ENCODE measurements at places on chromosomes 1 and 21.

DNA sequence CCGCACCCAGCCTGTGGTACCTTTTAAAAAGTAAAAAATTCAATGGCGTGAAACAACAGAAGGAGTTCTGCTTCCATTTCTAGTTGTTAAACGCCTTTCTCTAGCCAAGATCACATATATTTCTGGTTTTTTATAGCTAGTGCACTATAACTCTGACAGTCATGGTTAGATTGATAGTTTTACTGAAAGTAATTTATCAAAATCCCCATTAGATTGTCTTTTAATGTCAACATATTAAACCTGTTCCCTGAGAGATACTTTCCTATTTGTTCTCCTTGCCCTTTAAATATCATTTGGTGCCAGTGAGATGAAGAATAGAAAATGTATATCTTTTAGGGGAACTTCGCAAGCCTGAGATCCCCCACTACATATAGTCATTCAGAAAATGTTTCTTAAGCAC, 7.3 kb downstream of the SMAP2 start:
- DNase-seq, result no peak

GRCh38 chr1:206050655-206051235, 2.2 kb upstream of the RHEX start:
- peak; percentile 84 for DNase-seq

DNA sequence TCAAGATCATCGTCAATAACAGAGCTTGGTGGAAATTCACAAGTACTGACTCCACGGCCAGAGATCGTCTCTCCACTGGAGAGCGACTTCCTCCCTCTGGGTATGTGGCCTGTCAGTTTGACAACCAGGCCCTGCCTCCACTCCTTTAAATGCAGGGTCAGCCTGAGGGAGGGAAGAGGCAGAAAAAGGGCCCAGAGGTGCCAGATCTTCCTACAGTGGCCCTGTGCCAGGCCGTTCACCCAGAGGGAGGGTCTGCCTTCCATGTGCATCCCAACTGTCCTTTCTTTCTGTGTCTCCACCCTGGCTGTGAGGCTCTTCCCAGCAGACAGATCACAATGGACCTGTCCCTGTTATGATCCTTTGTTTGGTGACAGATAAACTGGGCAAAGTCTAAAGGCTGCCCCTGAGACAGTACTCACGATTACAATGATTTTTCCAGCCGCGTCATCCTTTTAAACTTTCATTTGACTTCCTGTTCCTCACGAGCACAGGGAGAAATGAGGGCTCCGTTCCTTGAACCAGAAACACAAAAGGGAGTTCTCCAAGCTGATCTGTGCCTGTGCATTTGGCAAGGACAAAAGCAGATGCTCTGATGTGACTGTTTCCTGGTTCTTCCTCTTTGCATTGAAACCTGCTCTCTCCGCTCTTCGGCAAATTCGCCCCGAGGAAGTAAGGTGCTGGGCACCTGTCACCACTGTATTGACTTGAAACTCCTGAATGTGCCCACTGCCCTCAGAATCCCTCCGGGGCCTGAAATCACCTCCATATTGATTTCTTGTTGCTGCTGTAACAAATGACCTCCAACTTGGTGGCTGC, 126.7 kb downstream of the PGBD5 start:
- DNase-seq, result no peak

DNA sequence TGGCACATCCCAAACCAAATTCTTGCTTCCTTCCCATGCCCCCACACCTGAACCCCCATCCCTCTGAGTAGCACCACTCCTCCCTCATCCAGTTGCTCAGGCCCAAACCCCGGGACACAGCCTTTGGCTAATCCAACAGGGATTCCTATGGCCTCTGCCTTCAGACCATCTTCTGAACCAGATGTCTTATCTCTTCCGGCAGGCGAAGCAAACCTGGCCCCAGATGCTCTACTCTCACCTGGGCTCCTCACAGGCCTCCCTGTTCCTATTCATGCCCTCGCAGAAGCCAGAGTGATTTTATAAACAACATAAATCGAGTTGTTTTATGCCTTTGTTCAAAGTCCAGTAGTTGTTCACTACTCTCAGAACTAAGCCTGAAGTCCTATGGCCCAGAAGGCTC, 12.5 kb upstream of the KCNA2 start:
- DNase-seq, result no peak

GRCh38 chr21:41170442-41170841, 2.5 kb downstream of the BACE2 start:
- peak; percentile 61 for DNase-seq

- DNase-seq, result no peak
Measured at GRCh38 chr1:29162025-29162424, 19.7 kb downstream of the SRSF4 start.

DNA sequence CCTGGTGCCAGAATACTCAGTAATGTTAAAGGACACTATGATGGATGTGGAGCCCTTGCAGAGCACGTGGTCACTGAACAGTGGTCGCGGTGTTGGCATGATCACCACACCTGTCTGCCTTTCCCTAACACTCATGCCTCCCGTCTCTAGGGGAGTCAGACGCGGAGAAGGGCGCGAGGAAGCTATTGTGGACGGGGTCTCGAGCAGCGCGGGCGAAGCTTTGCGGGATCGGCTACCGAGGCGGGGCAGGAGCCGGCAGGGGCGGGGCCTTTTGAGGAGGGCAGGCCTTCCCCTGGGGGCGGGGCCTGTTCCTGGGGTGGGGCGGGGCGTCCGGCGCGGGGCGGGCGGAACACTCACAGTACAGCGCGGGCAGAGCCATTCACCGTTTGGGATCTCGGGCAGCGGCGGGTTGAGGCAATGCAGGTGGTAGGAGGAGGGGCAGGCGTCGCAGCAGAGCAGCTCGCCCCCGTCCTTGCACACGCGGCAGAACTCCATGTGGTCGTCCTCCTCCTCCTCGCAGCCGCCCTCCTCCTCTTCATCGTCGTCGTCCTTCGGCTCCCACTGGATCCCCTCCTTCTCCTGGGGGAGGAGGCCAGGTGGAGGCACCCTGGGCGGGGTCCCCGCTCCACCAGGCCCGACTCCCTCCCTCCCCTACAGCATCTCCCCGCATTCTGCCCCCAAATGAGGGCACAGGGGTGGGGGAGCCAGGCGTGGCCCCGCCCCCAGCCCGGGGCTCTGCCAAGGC, 31.5 kb downstream of the CHD5 start:
- DNase-seq, result no peak

- no peak for DNase-seq
Measured at GRCh38 chr21:39604951-39605350, 7.8 kb upstream of the B3GALT5 start.

DNA sequence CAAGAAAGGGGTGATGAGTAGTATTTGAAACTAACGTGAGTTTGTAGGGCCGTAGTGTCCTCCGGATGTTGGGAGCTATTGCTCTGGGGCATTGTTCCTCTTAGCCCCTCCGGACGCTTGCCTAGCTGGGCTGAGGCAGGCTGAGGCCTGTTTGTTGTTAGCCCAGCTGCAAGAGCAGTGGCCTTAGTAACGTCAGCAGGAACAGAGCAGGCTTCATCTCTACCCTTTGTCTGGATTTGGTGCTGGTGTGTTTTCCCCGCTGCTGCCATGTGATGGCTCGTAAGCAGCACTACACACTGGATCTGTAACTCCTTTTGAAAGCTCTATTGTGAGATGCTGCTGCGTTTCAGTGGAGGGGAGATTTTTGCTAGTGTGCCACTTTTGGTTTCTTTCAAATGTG, 57.6 kb downstream of the DNM3 start:
- no peak for DNase-seq

GRCh38 chr1:70961374-70961975, 86.1 kb downstream of the PTGER3 start:
- DNase-seq, result no peak
